ENCODE measurements at places on chromosomes 2 and 18.

DNA sequence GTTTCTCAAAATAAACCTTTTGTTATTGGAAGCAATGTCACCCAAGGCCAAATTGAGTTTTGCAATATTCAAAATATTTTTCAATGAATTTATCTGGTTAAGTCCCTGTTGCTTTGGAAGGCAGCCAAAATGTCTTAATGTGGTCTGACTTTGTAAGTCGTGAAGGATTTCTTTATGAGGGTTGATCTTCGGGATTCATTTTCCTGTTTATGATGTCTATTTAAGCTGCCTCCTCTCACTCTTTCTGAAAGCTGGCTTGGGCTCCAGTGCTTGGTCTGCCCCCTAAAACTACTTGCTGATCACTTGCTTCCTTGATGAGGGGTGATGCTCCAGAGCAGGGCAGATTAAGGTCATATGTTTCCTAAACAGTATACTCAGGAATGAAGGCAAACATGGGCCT lies 141.1 kb downstream of the ANTXR1 start:
- no peak for DNase-seq

DNA sequence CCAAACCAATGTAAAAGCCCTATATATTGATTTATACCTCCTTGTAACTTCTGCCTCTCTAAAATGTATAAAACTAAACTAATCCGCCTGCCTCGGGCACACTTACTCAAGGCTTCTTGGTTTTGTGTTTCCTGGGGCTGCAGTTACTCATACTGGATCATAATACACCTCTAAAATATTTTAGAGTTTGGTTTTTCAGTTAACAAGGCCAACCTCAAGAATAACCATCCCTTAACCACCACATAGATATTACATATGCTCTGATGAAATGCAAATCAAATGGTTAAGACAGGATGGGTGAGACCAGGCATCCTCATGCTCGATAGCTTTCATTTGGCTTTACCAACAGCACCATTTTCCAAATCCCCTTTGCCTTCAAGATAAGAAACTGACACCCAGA lies 46.4 kb downstream of the UXS1 start:
- no peak for DNase-seq

DNA sequence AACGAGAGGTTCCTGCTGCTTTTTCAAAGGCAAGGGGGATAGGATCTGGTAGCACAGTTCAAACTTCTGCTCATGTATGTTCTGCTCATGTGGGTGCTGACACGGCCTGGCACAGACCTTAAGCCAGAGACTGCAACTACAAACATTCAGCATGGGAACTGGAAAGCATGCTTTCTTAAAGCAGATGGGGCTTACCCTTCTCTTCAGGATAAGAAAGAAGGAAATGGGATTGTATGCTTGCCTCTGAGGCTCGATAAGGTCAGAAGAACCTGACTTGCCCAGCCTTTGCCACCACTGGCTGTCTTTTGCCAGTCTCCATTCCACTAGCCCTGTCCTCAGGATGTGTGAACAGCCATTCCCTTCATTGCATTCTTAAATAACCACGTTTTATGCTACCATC lies 10.7 kb downstream of the DOCK10 start:
- DNase-seq, result no peak

DNA sequence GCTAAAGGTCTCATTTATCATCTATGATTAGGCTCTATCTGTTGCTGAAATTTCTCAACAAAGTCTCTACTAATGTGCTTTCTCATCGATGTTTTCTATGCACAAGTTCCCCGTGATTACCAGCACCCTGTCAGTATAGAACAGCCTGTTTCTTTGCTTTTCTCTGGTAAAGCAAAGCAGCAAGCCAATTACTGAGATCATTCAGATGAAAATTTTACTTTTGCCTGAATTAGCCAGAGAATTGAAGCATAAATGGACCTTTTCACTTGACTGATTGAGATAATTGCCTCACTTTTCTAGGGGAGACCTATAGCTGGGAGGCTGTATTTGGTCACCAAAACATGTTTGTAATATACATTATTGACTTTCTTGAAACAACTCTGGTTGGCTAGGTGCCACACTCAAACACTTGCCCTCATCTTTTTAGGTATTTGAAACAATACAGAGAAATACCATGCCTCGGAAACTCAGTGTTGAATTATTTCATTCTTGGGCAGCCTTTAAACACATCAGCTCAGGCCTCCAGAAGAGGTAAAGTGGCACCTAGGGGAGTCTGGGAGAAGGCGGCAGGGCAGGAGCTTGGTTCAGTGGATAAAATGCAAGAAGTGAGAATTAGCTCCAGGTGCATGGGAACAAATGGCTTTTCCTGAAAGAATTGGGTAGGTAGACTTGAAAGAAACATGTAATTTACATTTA lies 96.2 kb downstream of the GALNT3 start:
- DNase-seq, result no peak

GRCh38 chr18:58649966-58650816 lies 21.1 kb upstream of the MALT1 start:
- DNase-seq, result no peak

DNA sequence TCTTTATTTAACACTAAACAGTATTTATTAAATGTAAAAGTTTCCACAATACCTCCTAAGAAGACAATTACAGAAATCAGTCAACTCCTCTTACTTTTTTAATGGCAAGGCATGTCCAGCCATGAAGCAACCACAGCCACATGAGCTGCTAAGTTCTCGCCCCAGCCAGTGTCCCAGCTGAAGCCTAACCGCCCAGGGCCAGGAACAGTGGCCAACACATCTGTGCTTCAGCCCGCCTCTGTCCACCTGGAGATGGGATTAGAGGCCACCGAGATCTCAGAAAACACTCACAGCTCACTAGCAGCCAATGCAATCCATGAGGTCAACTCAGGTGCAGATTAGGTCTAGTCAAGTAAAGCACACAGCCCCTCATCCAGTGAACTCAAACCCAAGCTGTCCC lies 40.2 kb downstream of the PID1 start:
- no peak for DNase-seq

GRCh38 chr2:215933151-215933550 lies 80.2 kb downstream of the MREG start:
- no peak for DNase-seq

DNA sequence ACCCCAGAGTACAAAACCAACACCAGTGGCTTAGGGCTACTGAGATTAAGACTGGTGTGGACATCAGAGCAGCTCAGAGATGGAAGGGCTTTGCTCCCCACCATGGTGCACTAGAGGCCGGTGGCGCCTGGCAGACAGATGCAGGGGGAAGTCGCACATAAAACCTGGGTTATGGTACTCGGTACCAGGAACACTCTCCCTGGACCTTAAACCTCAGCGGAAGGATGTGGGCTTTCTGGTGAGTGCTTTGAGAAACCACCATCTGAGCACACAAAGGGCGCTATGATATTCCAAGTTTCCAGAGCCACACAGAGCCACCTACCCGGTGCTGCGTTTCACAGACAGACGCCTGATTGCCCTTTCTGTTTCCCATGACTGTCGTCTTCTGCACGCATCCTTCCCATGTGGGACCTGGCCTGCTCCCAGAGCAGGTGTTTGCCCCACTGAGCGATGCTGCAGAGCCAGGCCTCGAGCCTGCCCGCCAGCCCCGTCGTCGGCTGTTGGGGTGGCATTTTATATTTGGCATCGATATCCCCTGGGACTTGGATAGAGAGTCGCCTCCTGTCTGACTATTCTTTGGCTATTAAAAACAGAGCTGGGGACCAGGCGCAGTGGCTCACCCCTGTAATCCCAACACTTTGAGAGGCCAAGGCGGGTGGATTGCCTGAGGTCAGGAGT lies 89.5 kb upstream of the ODC1 start:
- no peak for DNase-seq

DNA sequence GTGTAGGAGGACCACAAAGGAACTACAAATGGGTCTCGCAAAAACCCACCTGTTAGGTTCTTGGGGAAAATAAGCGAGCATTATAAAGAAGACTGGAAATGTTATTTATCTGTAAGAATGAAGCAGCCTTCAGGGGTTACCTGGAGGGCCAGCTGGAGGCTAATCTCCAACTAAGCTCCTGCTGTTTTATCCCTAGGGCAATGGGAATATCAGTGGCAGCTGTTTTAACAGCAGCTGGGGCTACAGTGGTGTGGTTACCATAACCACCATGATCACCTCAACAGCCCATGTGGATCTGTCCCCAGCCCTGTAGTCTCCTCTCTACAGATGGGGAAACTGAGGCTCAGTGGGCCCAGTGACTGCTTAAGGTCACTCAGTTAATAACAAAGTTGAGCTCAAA lies 108.1 kb downstream of the FTCDNL1 start:
- DNase-seq, result no peak

DNA sequence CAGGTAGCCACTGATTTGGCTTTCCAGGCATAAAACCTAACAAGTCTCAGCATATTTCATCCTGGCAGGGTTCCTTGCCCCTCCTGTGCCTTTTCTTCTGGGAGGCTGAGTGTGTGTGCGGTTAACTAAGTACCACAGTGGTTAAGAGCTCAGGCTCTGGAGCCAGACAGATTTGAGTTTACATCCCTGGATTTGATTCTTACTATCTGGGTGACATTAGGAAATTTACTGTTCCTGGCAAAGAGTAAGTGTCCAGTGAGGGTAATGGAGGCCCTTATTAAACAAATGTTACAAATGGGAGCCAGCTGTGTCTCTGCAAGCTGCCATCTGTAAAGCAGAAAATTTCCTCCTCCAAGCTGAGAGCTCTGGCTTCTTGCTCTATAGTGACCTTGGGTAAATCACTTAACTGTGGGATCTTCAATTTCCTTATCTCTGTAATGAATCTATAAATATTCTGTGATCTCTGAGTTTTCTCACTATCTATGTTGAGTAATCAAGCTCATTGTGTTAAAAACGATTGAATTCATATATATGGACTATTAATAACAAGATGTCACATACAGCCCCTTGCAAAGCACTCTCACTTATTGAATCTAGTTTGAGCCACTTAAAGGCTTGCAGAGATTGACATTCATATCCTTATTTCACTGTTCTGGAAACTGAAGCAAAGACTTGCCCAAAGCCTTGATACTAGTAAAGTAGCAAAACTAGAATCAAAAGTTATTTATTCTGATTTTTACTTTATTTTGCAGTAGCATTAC lies 6.5 kb upstream of the COBLL1 start:
- DNase-seq, result no peak

DNA sequence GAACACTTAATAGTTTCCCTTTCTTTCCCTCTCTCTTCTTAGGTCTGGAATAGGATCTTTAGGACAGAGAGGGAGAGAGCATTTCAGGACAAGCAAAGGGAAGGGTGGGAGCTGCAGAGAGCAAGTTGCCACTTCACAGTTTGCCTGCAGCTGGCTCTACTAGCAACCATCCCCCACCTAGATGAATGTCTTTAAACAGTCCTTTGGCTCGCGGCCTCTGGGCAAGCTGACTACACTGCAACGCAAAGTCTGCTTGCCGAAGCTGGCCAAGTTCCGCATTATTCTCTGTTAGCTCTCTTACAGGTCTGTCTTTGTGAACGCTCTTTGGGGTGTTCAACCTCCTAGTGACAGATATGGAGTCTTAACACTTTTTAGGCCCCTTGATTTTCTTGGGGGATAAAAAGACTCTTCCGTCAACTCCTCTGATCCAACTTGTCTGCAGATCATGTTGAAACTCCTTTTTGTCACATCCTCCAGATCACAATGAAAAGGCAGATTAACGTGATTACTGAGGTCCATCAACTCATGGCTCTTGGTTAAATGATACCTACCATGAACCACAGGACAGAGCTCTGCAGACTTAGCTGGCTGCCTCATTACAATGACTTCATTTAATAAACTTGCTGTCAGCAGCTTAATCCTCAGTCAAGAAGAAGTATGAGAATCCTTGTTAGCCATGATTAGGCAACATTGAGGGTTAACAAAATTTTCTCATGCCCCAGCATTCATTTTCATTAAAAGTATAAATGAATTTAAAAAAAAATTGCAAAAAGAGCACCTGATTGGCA lies 74.6 kb downstream of the SLC4A3 start:
- no peak for DNase-seq

GRCh38 chr2:220194630-220195584 lies 567.5 kb downstream of the SLC4A3 start:
- no peak for DNase-seq

- no peak for DNase-seq
Observed at GRCh38 chr2:173963323-173963816, 1.8 kb downstream of the SP3 start.

GRCh38 chr18:32975501-32975900 lies 202.7 kb upstream of the KLHL14 start:
- no peak for DNase-seq

All from left lobe of liver (tissue), 2 donors.